ENCODE measurements at places on chromosomes 5 and 9.
A peak's percentile ranks its signal among the peaks of the same experiment; 100 is the strongest.

GRCh38 chr5:36638056-36638455 lies 31.6 kb downstream of the SLC1A3 start:
- DNase-seq, result no peak

DNA sequence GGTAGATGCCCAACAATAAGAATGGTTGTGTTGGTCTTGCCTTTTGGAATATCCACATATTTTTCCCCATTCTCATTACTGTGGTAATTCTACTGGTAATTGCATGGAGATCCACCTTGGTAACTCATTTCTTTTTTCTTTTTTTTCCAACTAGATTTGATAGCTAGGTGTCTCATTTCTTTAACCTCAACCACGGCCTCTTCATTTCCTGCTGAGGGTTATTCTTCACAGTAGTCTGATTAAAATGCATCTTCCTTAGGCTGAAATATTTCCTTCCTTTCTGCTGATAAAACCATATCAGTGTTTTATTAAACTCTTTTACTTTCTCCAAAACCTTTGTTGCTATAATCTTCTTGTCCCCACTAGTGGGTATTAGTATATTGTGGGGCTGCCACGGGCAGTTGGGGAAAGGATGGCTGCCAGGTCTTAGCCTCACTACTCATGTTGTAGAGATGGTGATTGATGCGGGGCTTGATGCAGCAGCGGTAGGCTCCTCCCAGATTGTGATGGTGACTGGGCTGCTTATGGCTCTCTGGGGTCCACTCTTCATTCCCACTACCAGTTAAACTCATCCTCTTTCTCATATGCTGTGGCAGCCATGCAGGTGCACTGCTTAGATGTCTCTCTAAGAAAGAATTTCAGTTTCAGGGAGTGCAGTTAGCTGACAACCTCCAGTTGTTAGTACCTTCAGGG lies 35.9 kb downstream of the KIF2A start:
- DNase-seq, result no peak

DNA sequence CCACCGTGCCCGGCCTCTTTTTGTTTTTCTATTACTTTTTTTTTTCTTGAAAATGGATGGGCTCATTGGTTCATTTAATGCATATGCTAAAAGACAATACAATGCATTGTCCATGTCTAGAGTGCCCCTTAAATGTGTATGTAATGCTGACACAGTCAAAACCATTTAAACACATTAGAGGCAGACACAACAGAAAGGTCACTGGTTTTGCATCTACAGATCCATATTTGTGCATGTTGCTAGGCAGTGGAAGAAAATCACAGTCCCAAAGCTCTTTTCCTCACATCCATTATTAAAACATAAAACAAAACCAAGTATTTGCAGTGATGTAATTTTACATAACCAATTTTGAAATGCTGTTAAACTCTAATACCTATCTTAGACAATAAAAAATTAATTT lies 389.0 kb downstream of the TAF11L14 start:
- no peak for DNase-seq

DNA sequence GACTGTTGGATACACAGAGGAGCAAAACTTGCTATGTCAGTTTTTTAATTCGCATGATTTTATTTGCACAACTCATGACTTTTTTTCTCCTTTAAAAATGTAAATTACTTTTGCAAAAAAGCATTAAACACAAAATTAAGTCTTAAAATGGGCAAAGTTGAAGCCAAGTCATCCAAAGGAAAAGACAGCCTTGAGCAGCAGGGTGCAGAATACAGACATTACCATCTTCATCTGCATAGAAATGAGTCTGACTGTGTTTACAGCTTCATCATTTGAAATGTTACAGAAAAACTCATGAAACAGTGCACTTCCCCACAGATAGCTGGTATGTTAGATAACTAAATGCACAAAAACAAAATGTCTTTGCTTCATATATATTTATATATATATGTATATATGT lies 101.4 kb downstream of the TSSK1B start:
- DNase-seq, result no peak

- DNase-seq, result no peak
These were observed 42.1 kb downstream of the EFCAB9 start for GRCh38 chr5:172235827-172236736.

DNA sequence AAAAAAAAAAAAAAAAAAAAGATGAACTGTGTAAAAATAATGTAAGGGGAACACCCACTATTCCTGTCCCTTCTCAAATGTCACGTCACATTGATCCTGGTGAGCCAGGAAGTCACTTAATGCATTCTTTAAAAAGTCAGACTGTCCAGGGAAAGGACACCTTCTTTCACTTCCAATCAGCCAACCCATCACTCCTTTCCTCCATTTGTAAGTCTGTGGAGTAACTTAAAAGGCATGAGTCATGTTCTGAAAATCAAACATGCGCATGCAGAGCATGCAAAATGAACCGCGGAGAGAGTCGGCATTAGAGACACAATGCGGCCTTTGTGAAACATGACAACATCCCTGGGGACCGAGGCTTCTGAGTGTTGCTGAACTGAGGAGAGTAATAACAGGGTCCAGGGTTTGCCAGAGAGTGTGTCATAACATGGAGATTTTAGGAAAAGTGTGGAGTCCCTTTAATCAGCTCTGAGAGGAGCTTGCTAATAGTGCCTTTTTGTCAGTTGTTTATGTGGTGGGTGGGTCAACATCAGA lies 77.6 kb upstream of the SEMA6A start:
- no peak for DNase-seq

DNA sequence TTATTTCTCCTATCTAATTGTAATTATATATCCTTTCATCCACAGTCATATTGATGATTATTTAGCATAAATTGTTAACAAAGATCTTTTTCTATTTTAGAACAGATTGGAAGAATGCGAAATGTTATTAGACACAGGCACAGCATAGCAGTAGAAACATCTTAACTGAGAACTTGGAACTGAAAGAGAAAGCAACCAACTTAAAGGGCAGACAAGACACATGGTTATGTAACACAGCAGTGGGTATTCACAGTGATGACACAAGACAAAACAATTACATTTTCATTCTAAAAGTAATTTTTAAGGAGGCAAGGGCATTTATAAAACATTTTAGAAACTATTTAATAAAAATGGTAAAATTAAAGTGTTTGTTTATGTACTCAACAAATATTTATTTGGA lies 57.7 kb upstream of the MEF2C start:
- no peak for DNase-seq

GRCh38 chr5:112995764-112996618 lies 19.4 kb downstream of the DCP2 start:
- peak; percentile 61 for DNase-seq

DNA sequence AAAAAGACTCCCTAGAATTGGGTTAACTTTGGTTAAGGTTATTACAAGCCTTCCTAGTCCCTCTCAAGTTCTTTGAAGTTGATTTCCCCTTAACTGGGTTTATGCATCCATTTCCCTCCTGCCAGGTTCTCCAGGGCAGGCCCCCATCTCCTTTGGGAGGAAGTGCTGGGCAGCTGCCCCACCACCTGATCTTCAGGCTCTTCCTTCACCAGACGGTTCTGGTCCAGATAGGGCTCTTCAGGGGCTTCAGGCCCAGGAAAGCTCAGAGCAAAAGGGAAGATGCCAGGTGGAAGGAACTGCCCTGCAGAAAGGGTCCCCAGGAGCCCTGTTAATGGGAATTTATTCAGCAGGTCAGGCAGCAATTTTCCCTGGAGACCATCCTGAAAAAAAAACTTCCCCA lies 2.1 kb downstream of the SMIM32 start:
- DNase-seq, result no peak

DNA sequence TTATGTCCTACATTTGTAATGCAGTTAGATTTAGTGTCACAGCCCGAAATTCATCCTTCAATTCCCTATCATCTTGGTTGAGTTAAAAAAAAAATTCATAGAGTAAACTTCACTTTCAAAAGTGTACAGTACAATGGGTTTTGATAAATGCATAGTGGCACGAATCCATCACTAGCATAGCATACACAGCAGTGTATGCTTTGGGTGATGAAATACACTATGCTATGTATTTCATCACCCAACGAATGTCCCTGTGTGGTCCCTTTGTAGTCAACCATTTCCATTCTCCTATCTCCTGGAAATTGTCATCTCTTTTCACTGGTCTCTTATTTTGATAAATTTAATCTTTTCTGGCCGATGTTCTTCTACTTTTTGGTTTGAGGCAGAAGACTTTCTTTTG lies 129.4 kb upstream of the BASP1 start:
- DNase-seq, result no peak

- no peak for DNase-seq
These were observed 108.2 kb upstream of the NR3C1 start for GRCh38 chr5:143511736-143512135.

GRCh38 chr5:143509758-143510221 lies 106.3 kb upstream of the NR3C1 start:
- DNase-seq, result no peak

- no peak for DNase-seq
These were observed 26.4 kb downstream of the EHMT1 start for GRCh38 chr9:137645211-137645610.

GRCh38 chr9:34929506-34930102 lies 28.5 kb upstream of the PHF24 start:
- no peak for DNase-seq

DNA sequence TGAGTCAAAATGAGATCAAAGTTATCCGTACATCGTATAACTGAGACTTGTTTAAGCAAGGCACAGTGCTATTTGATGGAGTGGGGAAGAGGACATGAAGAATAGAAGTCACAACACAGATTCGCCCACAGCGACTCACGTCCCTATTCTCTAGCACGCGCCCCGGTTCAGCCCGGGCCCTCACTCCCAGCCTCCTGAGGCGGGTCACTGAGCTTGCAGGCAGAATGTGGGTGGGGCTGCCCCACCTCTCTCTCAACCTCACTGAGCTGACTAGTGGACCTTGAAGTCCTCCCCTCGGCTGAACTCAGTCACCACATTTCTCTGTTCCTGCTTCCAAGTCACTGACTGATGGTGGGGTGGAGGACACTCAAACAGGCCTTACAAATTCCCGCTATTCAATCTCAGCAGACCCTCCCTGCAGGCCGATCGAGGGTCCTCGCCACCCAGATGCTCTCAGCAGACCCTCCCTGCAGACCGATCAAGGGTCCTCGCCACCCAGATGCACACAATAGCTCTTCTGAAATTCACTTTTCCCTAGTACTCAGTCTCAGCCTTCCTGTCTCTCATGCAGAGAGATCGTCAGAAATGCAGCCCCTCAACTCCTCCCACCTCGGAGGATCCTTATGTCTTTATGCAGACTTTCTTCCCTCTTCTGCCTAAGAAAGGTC lies 12.9 kb downstream of the GLDC start:
- no peak for DNase-seq

DNA sequence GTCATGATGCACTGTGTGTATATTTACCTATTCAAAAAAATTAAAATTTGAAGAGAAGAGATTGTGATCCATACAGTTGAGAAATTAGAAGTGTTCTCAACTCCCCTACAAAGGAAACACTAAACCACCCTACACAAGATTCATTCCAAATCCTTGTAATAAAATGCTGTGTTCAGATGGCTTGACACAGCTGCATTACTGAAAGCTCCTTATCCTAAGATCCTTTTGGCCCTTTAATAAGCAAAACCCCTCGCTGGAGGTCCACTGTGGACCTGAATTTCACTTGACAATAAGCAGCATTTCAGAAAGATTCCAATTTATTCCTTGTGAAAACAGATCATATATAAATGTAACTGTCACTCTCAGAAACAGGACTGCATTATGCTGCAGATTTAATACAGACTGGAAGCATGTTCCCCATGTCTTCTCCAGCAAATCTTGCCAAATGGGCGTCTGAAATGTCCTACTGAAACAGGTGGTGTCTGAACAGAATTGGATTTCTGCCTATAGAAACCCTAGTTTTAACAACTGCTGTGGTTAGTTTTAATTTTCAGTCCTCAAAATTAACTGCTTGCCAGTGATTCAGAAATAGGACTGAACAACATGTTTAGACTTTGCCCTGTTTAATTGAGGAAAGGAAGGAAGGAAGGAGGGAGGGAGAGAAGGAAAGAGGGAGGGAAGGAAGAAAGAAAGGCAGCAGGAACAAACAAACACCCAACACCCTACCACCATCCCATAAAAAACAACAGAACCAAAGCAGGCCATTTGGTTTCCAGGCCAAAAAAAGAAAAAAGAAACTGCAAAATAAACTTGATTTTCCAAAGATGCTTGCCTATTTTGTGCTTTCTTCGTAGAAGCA lies 179.6 kb downstream of the MLLT3 start:
- DNase-seq, result no peak

Measured in stimulated activated CD4-positive, alpha-beta T cell treated with anti-CD3 and anti-CD28 coated beads, TNF-alpha, amount 100 ng/mL, for 1 hour (primary cell).